HepG2 (cell line): ENCODE measurements at places on chromosomes 6 and 20. TPM values are rescaled to one million over a fixed set of nuclear protein-coding genes. Genes with fewer than 3 reads are reported as not detected.

The CEP162 gene
- 7.9 and 10.0 TPM in 2 replicates for total RNA-seq

The THBS2 gene
- total RNA-seq: 0.08 and 0.15 TPM in 2 replicates

The HEY2 gene
- 0.04 TPM in 1 of 2 replicates, not detected in the other for total RNA-seq

The SASH1 gene
- 8.2 and 8.9 TPM in 2 replicates for total RNA-seq

The MACROD2 gene
- 0.35 and 0.51 TPM in 2 replicates for total RNA-seq

The CCDC170 gene
- 5.1 and 8.9 TPM in 2 replicates for total RNA-seq

- DNase-seq: no peak
Measured at GRCh38 chr6:101509536-101509935, 116.0 kb downstream of the GRIK2 start.

DNA sequence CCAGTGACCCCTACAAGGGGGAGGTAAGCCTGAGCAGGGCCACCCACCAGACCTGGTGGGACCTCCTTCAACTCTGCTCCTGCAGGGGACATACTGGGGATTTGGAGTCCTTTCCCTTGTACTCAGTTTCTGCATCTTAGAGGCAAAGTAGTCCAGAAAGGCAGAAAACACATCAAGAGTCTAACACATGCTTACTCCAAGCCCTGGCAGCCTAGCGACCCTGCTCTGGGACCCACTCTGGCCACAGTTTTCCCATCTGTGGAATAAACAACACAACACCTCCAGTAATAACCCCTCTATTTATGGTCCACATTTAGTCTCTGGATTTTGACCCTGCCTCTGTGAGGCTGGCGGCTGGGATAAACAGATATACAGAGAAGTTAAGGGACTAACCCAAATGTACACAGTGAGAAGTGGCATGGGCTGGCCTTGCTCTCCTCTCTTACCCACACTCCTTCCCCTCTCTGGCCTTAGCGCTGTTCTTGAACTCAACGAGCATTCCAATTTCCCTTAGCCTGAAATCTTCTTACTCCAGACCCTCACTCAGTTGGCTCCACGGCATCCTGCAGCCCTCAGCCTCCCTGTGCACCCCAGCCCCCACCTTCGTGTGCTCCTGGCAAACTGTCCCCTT lies 16.1 kb upstream of the TLDC2 start:
- DNase-seq: no peak

- DNase-seq: no peak
Measured at GRCh38 chr6:44116641-44117382, 10.4 kb downstream of the MRPL14 start.

GRCh38 chr6:150258381-150258780 lies 110.4 kb upstream of the IYD start:
- no peak for DNase-seq

GRCh38 chr6:117441824-117442264 lies 16.1 kb upstream of the ROS1 start:
- peak; percentile 97 for DNase-seq

- DNase-seq: no peak
Measured at GRCh38 chr20:61442075-61442670, 190.1 kb downstream of the CDH4 start.

GRCh38 chr20:6501061-6501460 lies 266.4 kb upstream of the BMP2 start:
- peak; percentile 24 for DNase-seq

- DNase-seq: no peak
Measured at GRCh38 chr6:112245511-112246203, 8.7 kb downstream of the LAMA4 start.

DNA sequence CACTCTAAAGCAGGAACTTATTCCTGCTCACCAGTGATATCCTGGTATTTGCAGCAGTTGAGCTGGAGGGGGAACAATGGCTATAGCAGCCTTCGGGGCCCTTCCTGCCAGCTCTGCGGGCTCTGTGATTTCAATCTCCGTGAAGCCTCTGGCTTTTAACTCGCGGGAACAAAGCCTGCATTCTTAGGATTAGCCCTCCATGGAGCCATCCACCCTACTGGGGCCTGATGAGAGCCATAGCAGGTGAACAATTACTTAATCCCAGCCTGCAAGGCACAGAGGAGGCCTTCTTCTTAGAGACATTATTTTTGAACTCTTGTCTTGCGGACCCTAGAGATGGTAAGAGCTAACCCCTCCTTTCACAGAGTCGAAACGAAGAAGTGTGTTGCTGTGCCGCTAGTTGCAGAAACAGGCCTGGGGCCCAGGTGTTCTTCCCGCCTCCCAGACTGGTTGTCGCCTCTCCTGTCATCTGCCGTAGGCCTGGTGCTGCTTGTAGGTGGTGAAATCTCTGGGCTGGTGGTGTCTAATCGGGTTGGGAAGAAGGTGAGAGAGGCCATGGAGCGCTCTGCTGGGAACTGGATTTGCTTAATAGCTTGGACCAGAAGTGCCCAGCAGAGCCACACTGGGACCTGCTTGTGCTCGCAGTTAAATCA lies 9.7 kb downstream of the GHRH start:
- no peak for DNase-seq

DNA sequence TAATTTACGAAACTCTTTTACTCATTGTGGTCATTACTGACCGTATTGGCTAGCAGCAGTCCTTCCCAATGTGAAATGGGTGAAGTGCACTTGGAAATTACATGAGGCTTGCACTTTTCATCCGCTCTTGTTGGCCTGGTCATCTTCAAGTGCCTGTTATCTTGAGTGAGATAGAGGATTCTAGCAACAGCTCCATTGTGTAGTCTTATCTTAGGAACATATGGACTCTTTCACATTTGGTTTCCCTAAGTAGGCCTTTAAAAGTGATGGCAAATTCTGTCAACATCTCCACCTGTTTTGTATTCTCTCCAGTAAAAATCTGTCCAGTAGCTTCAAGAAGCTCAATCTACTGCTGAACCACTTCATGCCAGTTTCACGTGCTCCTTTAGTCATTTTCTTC lies 114.8 kb upstream of the MARCKS start:
- no peak for DNase-seq

DNA sequence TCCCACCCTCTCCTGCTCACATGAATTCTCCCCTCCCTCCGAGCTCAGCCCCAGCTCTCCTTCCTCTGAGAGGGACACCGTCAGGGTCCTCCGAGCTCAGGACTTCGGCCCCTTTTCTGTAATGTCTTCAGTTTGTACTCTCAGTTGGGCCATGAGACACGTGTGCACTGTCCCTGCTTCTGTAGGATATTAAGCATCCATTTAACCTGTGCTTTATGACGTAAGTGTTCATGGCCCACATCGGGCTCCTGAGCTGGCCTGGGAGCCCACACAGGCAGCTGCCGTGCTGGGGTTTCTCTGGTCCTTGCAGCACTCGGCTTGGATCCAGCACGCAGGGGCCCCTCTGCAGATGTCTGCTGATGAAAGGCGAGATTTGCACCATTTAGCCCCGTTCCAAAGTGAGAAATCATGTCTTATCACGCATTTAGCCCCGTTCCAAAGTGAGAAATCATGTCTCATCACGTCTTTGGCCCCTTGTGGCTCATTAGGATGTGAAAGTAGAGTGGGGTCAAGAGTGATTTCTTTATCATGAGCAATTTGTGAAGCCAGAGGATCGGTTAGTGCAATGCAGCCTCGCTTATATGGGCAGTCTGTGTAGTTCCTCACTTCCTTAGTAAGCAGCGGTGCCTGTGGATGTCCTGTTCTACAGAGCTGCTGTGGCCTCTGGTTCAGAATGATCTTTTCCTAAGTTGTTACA lies 25.3 kb downstream of the DUSP22 start:
- no peak for DNase-seq

DNA sequence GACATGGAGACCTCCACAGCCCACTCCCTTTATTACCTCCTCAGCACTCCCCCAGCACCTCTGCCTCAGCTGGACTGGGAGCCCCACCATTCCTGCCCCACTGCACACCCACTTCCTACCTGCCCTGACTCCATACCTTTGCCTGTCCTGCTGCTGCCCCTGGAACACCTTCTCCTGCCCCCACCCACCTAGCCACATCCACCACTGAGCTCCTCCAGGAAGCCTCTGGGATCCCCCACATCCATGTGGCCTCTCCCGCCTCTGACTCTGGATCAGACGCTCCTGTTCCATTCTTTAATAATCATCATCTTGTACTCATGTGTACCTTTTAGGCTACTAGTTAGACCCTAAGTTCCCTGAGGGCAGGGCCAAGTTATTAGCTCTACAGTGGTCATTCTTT lies 2.2 kb upstream of the SDCBP2 start:
- DNase-seq: no peak

DNA sequence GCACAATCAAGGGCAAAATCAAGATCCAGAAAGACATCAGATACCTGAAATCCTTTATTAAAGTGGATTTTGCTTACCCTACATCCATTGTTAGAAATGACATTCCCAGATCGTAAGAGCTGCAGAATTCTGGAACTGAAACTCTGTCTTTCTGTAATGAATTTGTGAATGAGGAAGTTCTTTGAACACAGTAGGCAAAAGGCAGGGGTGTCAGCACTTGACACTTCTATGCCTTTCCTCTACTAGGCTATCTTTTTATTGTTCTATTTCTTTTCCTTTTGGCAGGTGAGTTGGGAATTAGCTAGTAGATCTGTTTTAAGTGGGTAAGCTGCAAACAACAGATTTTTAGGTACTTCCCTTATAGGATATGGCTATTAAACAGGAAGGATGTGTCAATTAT lies 126.3 kb downstream of the CARMIL1 start:
- no peak for DNase-seq

GRCh38 chr6:163284151-163284550 lies 130.4 kb upstream of the QKI start:
- DNase-seq: no peak

DNA sequence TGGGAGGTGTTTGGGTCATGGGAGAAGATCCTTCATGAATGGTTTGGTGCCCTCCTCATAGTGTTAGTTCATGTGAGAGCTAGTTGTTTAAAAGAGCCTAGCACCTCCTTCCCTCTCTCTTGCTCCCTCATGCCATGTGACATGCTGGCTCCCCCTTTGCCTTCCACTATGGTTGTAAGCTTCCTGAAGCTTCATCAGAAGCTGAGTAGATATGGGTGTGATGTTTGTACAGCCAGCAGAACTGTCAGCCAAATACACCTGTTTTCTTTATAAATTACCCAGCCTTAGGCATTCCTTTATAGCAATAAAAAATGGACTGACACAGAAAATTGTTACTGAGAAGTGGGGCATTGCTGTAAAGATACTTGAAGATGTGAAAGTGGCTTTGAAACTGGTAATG lies 731.1 kb upstream of the FLRT3 start:
- DNase-seq: no peak

GRCh38 chr20:52985687-52986086 lies 13.5 kb downstream of the TSHZ2 start:
- DNase-seq: no peak

GRCh38 chr6:136069119-136069518 lies 181.0 kb downstream of the MTFR2 start:
- no peak for DNase-seq

- DNase-seq: no peak
Measured at GRCh38 chr6:31915351-31915750, 12.2 kb upstream of the C2 start.

DNA sequence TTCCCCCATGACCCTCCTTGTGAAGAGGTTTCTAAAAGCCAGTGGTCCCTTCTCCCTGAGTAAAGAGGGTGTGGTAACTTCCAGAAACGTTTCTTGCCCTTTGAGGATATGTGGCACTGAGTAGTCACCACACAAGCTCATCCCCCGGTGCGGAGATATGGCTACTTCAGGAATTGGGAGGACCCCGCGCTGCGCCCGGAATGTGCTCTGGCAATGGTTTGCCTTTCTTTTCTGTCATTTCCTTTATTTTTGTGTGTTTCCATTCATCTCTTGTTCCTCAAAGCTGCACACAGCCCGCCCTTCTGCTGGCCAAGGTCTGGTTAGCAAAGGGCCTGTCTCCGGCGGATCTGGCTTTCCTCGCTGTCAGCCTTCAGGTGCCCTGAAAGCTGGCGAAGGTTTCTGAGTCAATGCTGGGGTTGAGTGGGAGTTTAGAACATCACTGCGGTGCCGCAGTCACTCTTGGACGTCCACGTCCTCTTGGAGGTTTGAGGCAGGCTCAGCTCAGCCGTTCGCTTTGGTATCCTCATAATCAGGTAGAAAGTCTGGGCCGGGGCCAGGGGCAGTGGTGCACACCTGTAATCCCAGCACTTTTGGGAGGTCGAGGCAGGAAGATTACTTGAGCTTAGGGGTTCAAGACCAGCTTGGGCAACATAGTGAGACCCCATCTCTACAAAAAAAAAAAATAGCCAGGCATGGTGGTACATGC lies 67.2 kb downstream of the TCP11 start:
- DNase-seq: no peak

DNA sequence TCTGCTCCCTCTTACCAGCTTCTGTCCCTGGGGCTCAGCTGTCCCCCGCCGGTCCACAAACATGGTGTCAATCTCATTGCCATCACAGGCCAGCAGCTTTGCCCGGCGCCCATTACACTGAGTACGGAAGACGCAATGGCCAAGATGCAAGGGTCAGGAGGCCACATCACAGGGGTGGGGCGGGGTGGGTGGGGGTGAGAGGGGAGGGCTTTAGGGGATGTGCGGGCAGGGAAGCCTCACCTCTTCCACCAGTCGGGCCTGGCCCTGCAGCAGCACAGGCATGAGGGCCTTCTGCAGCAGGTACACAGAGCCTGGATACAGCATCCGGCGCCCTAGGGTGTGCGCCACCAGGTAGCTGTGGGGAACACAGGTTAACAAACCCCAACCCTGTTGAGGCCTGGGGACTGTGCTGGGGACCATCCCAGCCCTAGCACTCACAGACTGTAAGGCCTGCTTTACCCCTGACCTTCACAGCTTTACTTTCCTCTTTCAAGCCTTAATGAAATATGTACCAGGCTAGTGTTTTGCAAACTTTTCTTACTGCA lies 10.8 kb upstream of the LY6G5C start:
- no peak for DNase-seq

DNA sequence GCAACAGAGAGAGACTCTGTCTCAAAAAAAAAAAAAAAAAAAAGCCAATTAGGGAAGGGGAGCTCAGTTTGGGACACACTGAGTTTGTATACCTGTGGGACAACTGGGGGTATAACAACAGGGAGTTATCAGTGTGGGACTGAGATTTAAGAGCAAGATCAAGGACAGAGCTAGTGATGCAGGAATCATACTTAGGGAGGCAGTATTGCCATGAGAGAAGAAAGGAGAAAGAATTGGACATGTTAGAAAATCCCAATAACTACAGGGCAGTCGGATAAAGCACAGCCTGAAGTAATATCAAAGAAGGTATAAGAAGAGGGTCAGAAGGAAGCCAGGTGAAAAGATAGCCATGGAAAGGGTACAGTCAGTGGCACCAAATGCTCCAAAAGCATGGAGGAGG lies 121.2 kb downstream of the PTPRT start:
- no peak for DNase-seq

DNA sequence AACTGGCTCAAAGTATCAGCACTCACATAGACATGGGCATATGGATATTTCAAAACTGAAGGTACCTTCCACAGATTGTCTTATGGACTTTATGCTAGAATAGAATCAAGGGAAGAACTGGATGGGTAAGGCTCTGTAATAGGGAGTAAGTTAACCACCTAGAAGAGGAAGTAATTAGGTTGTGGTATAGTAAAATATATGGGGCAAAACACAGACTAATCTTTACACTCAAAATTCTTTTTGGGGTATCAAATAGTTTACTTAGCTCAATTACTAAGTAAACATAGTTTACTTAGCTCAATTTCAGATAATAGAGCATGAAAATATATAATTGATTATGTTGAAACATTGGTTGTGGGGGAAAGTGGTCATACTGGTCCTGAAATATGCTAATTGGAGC lies 94.2 kb upstream of the ATXN1 start:
- no peak for DNase-seq

GRCh38 chr6:149031201-149031858 lies 284.5 kb downstream of the UST start:
- peak; percentile 9 for DNase-seq
